ENCODE measurements at places on chromosomes 2 and 18.

GRCh38 chr2:73013936-73014335 is 57.6 kb downstream of the SFXN5 start:
- no peak for DNase-seq

DNA sequence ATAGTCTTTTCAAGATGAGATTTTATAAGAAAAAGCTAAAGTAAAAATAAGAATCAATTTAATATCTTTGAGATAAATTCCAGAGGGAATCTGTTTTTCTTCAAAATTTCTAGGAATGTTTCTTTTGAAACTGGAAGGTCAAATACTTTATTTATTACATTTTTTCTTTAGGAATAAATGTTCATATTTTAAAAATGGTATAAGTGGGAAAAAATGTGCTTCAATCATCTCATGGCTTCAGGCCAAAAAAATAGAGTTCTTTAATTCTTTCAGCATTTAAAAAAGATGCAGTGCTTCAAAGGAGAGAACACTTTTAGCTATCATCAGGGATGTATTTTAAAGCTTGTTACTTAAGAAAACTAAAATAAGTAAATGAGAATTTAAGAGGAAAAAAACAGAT is 110.6 kb downstream of the NEB start:
- no peak for DNase-seq

DNA sequence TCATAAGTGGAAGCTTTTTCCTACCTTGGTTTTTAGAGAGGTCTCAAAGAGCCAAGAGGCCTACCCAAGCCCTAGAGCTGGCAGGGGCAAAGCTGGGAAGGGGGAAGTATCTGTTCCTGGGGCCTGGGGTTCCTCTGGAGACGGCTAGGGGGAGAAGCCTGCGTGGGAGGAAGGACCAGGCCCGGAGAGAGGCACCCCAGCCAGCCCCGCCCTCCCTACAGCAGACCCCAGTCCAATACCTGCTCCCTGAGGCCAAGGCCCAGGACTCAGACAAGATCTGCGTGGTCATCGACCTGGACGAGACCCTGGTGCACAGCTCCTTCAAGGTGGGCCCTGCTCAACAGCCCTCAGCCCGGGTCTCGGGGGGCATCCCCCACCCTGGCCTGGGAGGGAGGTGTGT is 2.2 kb downstream of the CTDSP1 start:
- DNase-seq, result no peak

DNA sequence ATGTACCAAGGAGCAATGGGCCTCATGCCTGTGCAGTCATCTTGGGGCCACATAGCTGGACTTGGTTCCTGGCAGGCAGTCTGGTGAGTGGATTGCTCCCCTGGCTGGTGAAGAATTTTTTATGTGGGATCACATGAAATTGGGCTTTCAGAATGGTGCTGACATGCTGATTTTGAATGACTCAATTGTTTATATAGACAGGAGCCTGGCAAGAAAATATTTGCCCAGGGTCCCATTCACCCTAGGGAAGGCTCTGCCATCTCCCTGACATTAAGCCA is 266.9 kb downstream of the DYSF start:
- no peak for DNase-seq

- no peak for DNase-seq
Measured at GRCh38 chr2:181575024-181575649, 81.8 kb downstream of the CERKL start.

- DNase-seq, result no peak
Measured at GRCh38 chr2:29057006-29057405, 17.3 kb downstream of the PCARE start.

GRCh38 chr2:78782196-78782595 is 243.3 kb upstream of the REG3G start:
- DNase-seq, result no peak

DNA sequence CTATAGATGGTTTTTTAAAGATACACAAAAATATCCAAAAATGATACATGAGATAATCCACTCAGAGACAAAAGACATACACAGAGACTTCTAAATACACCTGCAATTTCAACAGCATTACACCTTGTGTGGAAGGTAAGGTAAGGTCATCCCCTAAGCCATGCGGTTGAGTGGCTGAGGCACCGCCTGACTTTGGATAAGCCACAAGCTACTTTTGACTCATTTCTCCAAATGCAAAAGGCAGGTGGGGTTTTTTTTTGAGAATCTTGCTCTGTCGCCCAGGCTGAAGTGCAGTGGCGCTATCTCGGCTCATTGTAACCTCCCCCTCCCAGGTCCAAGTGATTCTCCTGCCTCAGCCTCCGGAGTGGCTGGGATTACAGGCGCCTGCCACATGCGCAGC is 13.1 kb downstream of the AP1S3 start:
- DNase-seq, result no peak

GRCh38 chr18:30971338-30971956 is 71.1 kb downstream of the DSC3 start:
- DNase-seq, result no peak

GRCh38 chr2:136424112-136424511 is 306.2 kb upstream of the CXCR4 start:
- DNase-seq, result no peak

GRCh38 chr2:220674033-220674432 is 898.1 kb downstream of the EPHA4 start:
- DNase-seq, result no peak

- no peak for DNase-seq
Measured at GRCh38 chr2:128170776-128171175, 79.8 kb downstream of the UGGT1 start.

DNA sequence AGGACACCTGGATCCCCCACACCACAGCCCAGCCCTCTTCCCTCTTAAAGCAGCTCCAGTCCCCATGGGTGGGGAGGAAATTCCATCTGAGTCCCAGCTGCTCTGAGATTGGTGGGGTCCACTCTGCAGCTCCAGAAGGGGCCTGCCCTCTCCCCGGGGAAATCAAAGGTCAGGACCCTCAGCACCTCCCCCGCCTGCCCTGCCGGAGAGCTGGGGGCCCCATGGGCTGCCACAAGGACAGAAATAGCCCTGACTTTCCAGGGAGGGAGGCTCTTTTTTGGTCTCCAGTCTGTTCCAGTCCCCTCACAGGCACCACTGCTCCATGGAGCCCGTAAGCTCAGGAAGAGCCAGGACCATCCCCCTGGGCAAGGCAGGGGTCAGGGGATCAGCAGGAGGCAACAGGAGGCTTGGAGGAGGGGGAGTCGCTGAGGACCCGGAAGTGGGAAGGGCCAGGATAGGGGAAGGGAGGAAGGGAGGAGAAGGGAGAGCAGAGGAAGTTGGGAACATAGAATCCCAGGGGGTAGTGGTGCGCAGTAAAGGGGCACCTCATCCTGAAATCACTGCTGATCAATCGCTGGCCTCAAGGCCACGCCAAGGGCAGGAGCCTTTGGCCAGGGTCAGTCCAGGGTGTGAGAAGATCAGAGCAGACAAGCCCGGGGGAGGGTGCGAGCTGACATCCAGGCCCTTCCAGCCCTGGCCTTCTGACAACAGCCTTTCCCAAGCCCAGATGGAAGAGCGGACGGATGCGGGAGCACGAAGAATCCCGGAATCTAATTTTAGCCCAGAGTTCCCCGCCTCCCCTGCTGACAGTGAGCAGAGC is 7.6 kb downstream of the ADRA2B start:
- no peak for DNase-seq

DNA sequence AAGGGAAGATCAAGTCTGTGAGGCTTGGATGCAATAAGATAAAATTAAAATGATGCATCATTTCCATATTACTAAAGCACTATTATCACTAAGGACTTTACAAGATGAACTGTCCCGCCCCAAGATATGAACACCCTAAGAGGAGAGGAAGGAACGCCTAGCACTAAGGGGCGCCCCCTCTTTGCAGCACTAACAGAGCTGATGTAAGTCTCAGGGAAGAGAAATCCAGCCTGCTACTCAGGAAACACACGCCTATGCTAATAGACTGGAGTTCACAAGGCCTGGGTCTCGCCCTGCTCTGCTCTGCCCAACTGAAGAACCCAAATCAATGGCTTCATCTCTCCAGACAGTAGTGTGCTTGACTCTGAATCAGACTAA is 6.1 kb downstream of the INO80C start:
- DNase-seq, result no peak

DNA sequence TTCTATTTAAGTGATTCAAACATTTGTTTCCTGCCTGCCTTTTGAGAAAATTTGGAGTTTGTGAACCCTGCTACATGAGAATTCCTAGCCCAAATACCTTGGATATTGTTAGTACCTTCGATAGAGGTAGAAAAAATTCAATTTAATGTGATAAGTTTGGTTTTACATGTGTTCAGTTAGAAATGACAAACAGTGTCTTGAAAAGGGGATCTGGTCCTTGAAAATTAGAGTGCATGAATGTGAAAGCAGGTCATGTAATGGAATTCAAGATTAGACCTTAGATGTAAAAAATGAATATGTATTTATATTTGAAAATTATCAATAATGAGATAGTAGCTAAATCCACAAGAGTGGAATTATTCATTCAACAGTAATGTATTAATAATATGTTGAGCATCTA is 70.5 kb downstream of the PIK3C3 start:
- no peak for DNase-seq

DNA sequence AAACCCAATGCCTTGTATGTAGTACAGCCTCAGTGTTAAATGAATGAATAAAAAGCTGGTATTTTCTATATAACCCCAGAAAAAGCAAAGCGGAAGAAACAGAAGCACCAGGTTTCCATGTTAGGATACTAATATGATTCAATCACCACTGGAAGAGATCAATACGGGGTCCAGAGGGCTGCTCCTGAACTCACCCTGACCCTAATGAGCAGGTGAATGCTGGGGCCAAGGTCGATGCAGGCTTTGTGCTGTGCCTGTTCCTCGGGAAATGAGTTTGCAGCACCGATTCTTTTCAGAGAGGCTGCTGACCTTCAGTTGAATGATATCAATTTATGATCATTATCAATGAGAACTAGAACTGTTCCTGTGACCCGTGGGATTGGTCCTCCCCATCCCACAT is 228.5 kb downstream of the CDCA7 start:
- DNase-seq, result no peak

DNA sequence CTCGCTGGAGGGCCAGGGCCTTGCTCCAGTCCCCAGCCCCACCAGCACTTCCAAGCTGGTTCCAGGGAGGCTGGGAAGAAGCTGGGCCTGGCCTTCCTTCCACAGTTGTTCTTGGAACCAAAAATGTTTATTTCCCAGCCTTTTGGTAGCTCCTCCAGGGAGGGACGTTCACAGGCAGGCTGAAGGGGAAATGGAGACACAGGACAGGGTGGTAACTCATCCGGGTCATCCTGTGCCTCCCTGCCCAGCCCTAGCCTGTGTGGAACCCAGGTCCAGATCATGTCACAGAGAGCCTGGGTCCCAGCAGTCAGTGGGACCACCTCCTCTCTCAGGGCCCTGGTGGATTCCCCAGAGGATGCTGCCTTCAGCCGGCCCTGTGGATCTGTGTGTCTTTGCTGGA is 12.5 kb upstream of the ARMC9 start:
- no peak for DNase-seq

- no peak for DNase-seq
Measured at GRCh38 chr18:32881009-32881408, 108.2 kb upstream of the KLHL14 start.

- DNase-seq, result no peak
Measured at GRCh38 chr2:111034606-111035005, 86.1 kb upstream of the BCL2L11 start.

DNA sequence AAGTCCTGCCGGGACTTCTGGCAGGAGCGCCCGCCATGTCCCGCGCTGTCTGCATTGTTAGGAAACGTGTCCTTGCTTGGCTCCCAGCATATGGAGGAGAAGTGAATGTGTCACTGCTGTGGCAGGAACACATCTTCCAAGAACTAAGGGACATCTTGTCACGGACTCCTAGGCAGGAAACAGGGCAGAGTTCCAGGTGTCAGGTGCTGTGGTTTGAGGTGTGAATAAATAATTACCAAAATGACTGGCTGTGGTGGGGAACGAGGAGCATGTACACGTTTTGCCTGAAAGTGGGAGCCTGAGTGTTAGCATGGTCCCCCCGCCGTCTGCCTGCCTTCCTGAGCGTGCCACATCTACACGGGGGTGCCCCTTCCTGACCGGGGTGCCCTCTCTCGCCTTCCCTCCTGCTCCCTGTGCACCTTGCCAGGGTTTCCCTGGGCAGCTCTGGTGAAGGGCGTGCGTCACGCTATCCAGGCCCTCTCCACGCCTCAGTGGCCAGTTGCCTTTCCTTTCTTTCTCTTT is 237.5 kb downstream of the LDLRAD4 start:
- DNase-seq, result no peak

DNA sequence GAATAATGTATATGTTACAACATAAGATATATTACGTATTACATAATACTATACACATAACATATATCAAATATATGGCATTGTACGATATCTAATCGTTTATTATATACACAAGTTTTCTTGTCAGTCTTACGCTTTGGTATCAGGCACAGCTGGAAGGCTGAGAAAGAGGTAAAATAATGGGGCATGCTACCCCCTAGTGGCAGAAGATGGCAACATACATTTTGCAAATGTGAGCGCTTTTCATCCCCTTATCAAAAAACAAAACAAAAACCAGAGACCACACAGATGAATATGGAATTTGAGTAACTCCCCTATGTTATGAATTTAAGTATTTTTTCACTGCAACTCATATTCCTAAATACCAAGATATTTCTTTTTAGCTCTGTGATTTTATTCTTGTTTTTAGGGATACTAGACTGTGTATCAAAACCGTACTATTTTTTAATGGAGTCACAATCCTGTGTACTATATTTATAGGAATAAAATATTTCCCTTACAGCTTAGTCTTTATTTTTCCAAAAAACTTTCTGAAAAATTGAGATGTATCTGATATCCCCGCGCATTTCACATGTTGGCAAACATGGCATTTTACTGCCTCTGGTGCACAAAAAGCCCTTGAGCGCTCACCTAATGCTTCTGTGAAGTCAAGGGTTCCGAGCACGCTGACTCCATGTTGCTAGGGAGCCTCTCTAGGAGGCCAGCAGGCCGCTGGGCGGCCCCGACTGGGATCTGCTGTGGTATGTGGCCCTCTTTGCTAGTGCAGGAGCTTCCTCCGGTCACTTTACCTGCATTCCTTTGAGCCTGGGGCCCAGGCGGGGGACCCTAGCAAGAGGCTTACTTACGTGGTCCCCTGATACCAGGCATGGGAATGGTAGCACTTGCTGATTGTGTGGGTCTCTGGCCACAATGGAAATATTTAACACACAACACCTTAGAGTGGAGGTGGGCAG is 62.5 kb downstream of the SLC4A3 start:
- DNase-seq, result no peak

- peak; percentile 82 for DNase-seq
Measured at GRCh38 chr2:231394211-231395141, 1.0 kb upstream of the B3GNT7 start.

- DNase-seq, result no peak
Measured at GRCh38 chr18:45557779-45558178, 57.5 kb upstream of the SLC14A2 start.

DNA sequence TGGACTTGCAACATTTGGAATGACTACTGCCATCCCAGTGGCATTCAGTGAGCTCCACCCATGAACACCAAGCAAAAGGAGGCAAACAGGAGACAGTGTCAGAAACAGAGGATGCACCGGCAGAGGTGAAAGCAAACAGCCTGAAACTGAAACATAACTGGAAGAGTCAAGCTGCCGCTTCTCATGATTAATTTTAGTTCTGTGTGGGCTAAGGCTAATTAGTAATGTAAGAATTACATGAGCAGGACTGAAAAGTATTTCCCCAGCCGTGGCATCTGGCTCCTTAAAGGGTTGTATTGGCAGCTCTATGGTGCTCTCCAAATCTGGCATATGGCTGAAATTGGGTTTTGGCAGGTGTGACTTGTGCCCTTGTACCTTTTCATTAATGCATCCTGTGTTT is 1108.1 kb downstream of the TSN start:
- DNase-seq, result no peak

Measured in 8988T (cell line).